Mononuclear cell (primary cell): ENCODE measurements at places on chromosomes 5 and 9. TPM values are rescaled to one million over a fixed set of nuclear protein-coding genes. Genes with fewer than 3 reads are reported as not detected.

Gene OTP
- not detected for total RNA-seq

Gene SMIM33
- not detected for total RNA-seq

Gene MYMK
- total RNA-seq, result not detected

Gene ZNF483
- 29.9 TPM for total RNA-seq

Gene STK32A
- not detected for total RNA-seq

Gene ACOT12
- 0.31 TPM for total RNA-seq

Gene PCDHB4
- total RNA-seq, result not detected

Gene SLC22A4
- 2.2 TPM for total RNA-seq

Gene MPDZ
- 1.3 TPM for total RNA-seq

Gene CDKN2B
- total RNA-seq, result 0.63 TPM

Gene SIT1
- 9.6 TPM for total RNA-seq

Gene CFAP157
- not detected for total RNA-seq

Gene NEUROG1
- total RNA-seq, result not detected

Gene PFN3
- total RNA-seq, result not detected

Gene SLC35D2
- 19.1 TPM for total RNA-seq

Gene LTC4S
- 2.5 TPM for total RNA-seq

Gene SPOCK1
- total RNA-seq, result 0.42 TPM

Gene LIX1
- not detected for total RNA-seq

Gene LCN1
- total RNA-seq, result not detected

Gene BTNL9
- 0.21 TPM for total RNA-seq

Gene ARL14EPL
- total RNA-seq, result not detected

Gene OLFM1
- total RNA-seq, result 4.4 TPM

Gene FOXI1
- total RNA-seq, result 0.10 TPM

Gene SAPCD2
- total RNA-seq, result 3.3 TPM

Gene C9orf50
- total RNA-seq, result not detected

Gene LHX6
- under 0.01 TPM for total RNA-seq

Gene PTGR1
- 0.31 TPM for total RNA-seq

Gene STC2
- under 0.01 TPM for total RNA-seq

Gene DDX4
- total RNA-seq, result not detected

Gene SYK
- total RNA-seq, result 38.9 TPM

Gene FCN2
- not detected for total RNA-seq

Gene FAM163B
- total RNA-seq, result not detected

Gene DMRTA1
- total RNA-seq, result under 0.01 TPM

Gene AMBP
- not detected for total RNA-seq

Gene KLHL3
- 9.3 TPM for total RNA-seq

Gene CSNK1G3
- total RNA-seq, result 198 TPM

Gene EPB41L4B
- total RNA-seq, result not detected

Gene NUTM2F
- not detected for total RNA-seq

Gene ANXA1
- total RNA-seq, result 653 TPM

Gene HMCN2
- not detected for total RNA-seq

Gene FGD3
- 55.7 TPM for total RNA-seq

Gene PRRX2
- total RNA-seq, result not detected

Gene SCGB3A1
- total RNA-seq, result not detected

Gene RELL2
- total RNA-seq, result 6.6 TPM

Gene KCNV2
- total RNA-seq, result not detected

Gene TEX48
- not detected for total RNA-seq

Gene CTNND2
- not detected for total RNA-seq

Gene WNT8A
- total RNA-seq, result not detected

Gene CCDC183
- total RNA-seq, result 1.7 TPM

Gene ECM2
- 0.31 TPM for total RNA-seq

Gene SIMC1
- total RNA-seq, result 11.5 TPM

Gene LRRTM2
- 0.10 TPM for total RNA-seq

Gene FBXL7
- total RNA-seq, result not detected

Gene CCL28
- 8.8 TPM for total RNA-seq

Gene PCDHB7
- total RNA-seq, result under 0.01 TPM

Gene POMT1
- total RNA-seq, result 18.9 TPM

Gene ENTPD2
- not detected for total RNA-seq

Gene GRM6
- total RNA-seq, result not detected
